ENCODE measurements at places on chromosomes 5 and 9.

DNA sequence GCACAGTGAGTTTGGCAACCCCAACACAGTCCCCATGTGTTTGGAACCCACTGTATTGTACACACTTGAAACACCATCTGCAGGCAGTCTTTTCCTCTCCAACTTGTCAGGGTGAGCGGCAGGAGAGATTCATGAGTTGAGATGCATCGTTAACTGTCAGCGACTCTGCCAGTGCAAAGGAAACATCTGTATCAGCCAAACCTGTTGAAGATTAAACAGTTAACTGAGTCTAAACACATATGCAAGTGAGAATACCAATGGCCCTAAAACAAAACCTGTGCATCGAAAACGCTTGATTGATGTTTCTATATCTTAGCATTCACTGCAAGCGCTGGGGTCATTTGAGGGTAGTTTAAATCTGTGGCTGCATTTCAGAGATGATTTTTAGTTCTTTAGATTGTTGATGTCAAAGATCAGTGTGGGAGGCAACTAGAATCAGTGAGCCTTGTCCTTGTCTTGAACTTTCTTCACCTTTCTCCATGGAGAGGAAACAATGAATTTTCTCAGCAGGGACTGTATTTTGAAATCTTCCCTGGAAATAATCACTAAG is 41.3 kb upstream of the PAM start:
- DNase-seq = peak; percentile 88

GRCh38 chr9:121815084-121815483 is 163.7 kb downstream of the DAB2IP start:
- DNase-seq = no peak

GRCh38 chr5:31701642-31702299 is 62.8 kb downstream of the PDZD2 start:
- peak; percentile 49 for DNase-seq

- DNase-seq = peak; percentile 85
Measured at GRCh38 chr5:151295791-151296477, 7.6 kb downstream of the SLC36A3 start.

- no peak for DNase-seq
Measured at GRCh38 chr9:136688274-136689107, 1.2 kb upstream of the AGPAT2 start.

DNA sequence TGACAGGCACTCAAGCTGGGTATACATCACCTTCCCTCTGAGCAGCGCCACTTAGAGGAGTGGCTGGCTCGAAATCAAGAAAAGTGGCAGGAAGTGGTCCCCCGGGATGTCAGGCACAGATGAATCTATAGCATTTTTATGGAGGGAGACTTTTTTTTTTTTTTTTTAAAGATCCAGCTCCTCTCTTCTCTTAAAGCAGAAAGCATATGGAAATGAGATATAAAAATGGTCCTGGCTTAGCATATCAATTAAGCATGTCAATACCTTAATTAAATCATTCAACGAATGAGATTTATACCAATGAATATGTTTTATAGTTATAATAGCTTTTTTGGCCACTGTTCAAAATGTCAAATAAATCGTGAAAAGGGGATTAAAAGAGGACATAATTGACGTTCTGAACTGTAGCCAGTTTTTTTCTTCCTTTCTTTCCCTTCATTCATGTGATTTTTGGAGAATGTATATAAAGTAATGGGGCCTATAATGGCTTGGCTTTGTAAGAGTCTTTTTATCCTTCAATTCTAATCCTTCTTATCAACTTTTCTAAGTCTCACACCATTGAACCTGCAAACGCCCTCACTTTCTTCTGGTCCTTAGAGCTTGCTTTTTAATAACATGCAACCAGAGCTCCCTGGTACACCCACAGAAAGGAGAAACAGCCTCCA is 319.2 kb upstream of the PANK3 start:
- no peak for DNase-seq

DNA sequence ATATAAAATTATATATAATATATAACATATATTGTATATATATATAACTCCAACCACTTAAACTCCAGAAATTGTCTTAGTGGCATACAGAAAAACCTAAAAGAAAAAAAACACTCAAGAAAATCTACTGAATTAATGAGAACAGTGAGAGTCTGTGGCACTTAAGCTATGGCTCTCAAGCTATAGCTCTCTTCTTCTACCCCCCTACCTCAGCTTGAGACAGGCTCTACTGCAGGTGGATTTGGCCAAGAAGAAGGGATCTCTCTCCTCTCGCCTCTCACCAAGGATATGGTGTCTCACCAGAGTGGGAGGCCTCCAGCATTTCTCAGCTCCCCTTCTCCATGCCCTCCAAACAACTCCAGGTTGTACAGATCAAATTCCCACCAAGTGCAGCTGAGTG is 64.5 kb upstream of the DAB2 start:
- no peak for DNase-seq

DNA sequence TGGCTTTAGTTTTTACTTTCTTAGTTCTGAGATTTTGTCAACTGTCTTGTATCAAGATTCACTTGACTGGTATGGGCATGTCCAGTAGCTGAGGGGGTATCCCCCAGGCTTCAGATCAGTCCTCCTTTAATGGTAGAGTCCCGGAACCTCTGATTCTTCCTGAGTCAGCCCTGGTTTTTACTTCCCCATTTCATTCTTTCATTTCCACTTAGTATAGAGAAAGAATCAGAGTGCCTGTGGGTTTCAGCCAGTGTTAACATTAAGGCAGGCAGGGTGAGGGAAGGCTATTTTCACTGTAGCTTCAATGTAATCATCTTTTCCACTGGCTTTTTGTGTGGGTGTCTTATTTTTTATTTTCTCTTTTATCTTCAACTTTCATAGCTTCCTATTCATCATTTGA is 8.3 kb upstream of the COMMD10 start:
- no peak for DNase-seq

DNA sequence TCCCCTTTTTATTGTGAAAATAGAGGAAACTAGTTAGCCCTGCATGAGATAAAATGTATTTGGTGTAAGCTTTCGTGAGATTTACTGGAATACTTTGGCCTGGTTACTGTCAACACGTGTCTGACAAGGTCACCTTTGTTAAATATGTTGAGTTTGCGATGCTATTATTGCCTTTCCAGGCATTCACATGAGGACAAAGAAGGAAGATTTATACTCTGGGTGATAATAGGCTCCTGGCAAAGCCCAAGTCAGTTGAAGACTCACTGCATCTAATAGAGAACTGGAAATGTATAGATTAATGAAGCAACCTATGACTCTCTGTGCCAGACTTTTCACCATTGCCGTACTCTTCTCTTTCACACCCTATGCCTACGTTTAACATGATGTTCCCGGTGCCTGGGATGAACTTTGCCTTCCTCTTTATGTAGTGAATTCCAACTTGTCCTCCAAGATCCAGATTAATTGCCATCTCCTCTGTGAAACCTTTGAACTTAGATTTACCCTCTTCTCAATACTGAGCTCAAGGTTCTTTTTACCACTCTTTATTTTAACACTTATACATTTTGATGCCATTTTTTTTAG is 33.9 kb downstream of the ITGA2 start:
- DNase-seq = no peak

GRCh38 chr5:172156541-172156994 is 31.5 kb downstream of the STK10 start:
- no peak for DNase-seq

GRCh38 chr5:110625376-110625999 is 101.0 kb downstream of the TMEM232 start:
- peak; percentile 85 for DNase-seq

GRCh38 chr9:109256336-109256735 is 64.5 kb downstream of the EPB41L4B start:
- DNase-seq = no peak
